Stimulated activated naive CD8-positive, alpha-beta T cell treated with anti-CD3 and anti-CD28 coated beads, Interleukin-15, amount 100 ng/mL, for 72 hours (primary cell): ENCODE measurements at places on chromosomes 7 and 10.

- DNase-seq = no peak
These were observed 42.5 kb upstream of the AHR start for GRCh38 chr7:17255926-17256325.

DNA sequence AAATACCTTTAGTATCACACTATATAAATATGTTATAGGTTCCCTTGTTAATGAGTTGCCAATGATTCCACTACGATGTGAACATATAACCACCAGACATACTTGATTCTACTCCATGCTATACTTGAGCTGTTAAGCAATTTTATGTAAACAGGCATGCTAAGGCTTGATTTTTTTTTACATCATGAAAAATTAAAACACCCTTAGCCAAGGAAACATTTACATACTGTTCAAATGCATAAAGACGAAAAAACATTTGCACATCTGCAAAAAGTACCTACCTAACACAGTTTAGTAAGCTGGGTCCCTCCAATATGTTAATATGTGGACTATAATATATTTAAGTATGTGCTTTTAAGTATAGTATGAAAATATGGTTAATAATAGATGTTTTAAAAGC is 9.0 kb upstream of the CABCOCO1 start:
- DNase-seq = no peak

- no peak for DNase-seq
These were observed 58.0 kb downstream of the CREM start for GRCh38 chr10:35184527-35185171.

DNA sequence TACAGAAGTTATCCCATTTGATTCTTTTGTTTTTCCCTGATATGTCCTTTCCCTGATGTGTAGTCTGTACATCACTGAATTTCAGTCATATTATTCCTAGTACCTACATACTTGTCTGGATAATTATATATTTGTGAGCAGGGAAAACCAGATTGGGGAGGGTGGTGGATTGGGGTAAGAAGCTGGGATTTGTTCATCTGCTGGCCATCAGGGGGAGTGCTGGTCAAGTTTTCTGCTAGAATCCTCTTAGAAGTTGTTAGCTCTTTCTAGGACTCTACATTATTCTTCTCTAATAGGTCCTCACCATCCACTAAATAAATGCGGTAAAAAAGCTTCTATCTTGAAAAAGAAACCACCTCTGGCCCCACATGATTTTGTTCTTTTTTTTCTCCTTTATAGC is 232.7 kb upstream of the TAC1 start:
- no peak for DNase-seq

DNA sequence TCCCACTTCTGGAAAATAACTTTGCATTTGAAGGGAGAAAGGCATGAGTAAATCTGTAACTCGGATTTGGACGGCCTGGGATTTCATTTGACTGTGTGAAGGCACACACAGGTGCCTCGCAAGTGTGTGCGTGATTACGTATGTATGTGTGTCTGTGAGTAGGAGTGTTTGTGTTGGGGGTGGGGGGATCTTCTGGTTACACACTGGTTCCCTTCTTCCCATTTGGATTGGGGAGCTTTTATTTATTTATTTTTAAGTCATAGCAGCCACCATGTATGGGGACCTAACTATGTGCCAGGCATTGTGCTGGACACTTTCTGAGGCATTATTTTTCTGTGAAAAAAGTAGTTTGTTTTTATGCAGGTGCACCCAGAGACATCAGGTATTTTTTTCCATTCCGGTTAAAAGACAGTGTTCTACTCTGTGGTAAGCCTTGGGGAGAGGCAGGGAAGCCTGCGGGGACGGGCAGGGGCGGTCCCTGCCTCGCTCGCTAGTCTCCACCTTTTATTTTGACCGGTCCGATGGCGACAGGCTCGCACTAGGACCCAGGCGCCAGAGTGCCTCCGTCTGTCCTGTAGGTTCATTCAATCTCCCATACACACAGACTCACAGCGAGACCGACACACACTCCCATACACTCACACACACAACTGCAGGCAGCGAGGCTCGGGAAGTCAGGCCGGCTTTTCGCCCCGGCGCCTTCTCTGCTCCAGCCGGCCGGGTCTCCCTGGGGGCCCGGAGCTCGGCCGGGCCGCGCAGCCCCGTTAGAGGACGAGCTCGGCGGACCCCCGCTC is at the start of gene MXI1:
Gene MXI1 (plus strand): TSS at position 595 of the 794 bp plus-strand sequence. CDS start 204 bp downstream, outside the sequence.
- peak; percentile 58 for DNase-seq

GRCh38 chr7:101739775-101740398 is 77.5 kb upstream of the CUX1 start:
- no peak for DNase-seq
